ENCODE measurements at places on chromosomes 5 and 9. TPM values are rescaled to one million over a fixed set of nuclear protein-coding genes. Genes with fewer than 3 reads are reported as not detected.
A peak's percentile ranks its signal among the peaks of the same experiment; 100 is the strongest.

DNA sequence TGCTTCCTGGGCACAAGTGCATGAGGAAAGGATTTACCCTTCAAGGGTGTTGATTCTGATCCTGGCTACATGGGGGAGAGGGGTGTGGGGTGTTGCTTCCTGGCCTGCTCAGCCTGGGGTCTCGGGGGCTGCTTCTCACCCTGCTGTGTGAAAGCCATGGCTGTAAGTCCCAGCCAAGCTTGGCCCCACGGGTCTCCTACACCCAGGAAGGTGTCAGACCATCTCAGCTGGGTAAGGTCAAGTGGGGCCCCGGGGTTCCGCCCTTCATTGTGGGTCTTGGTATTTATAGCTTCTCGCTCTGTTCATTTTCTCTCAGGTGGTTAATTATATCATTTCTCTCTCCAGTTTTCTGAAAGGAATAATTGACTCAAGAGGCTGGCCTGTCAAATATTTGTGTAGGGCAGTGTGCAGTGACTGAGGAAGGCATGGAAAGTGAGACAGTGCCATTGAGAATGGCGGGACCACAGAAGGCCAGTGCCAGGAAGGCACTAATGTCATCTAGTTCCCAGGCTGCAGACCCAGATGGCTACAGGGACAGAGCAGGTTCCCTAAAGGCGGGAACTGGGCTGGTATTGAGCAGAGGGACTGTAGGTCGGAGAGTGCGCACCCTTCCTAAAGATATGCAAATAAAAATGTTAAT lies 126.0 kb downstream of the FOXD1 start:
- no peak for DNase-seq

DNA sequence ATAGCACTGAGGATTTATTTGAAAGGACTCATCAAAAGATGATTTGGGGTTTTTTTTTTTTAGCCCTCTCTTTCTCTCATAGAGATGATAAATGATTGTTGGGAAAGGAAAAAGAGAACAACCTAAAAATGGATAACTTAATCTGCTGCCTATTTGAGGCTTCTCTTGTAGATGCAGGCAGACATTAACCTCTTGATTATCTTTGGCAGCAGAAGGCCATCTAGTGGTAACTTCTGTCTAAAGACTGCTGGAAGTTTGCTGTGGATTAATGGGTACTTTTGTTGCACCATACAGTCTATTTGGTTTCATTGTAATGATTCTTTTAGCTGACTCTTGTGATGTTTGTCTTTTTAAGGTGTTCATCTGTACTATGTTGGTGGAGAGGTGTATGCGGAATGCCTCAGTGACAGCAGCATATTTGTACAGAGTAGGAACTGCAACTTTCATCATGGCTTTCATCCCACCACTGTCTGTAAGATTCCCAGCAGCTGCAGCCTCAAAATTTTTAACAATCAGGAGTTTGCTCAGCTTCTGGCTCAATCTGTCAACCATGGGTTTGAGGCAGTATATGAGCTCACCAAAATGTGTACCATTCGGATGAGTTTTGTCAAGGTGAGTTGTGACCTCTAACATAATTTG lies 18.8 kb downstream of the SMIM32 start:
- peak; percentile 50 for DNase-seq

Gene TJP2
- total RNA-seq: 58.0 TPM

- DNase-seq: no peak
Measured at GRCh38 chr9:16701347-16701746, 169.1 kb downstream of the BNC2 start.

DNA sequence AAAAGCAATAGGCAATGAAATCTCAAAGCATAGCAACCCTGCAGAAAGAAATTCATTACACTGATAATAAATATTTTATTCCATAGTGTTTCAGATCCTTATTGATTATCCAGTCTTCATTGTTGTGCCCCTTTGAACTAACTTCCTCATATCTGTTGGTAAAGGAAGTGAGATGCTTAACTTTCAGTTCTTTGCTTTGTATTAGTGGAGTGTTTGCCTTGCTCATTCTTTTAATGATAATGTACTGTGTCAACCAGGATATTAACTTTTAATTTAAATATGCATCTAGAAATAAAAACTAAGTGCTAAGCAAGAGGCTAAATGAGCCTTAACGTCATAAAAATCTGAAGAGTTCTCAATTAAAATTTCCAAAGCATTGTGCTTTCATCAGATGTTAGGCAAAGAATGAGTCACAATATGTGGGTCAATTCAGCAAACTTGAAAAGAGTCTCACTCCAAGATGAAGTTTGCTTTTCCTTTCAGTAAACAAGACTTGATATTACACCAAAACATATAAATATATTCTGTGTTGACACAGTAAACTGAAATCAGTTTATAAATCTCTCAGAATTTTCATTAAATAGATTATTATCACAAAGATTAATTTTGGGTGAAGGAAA lies 105.9 kb downstream of the GIN1 start:
- DNase-seq: no peak

DNA sequence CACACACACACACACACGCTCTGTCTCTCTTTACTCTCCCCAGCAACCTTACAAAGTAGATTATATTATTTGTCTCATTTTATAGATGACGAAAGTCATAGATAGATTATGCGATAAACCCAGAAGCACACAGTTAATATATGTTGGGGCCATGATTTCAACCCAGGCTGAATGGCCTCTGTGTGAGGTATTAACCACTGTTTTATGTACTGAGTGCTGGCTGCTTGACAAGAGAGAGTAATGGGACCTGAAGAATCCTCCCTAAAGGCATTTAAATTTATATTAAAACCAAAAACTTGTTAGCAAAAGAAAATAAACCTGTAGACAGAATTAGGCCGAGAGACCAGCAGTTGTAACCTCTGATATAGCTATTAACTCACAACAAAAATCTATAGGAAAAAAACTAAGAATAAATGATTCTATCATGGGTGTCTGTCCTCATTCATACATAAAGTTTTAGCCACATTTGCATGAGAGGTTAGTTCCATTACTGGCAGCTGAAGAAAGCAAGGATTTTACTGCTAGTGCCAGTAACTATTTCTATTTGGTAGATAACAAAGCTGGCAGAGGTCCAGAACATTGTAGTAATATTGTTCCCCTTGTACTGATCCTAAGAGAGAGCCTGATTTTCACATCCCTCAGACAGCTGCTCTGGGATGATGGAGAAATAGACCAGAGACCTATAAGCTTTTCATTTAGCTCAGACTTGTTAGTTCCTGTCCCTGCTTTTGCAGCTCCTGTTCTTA lies 250.9 kb downstream of the ADGRV1 start:
- no peak for DNase-seq

Data from mammary epithelial cell (primary cell).